T-helper 17 cell (primary cell): ENCODE measurements at places on chromosomes 6 and 20. TPM values are rescaled to one million over a fixed set of nuclear protein-coding genes. Genes with fewer than 3 reads are reported as not detected.
A peak's percentile ranks its signal among the peaks of the same experiment; 100 is the strongest.

DNA sequence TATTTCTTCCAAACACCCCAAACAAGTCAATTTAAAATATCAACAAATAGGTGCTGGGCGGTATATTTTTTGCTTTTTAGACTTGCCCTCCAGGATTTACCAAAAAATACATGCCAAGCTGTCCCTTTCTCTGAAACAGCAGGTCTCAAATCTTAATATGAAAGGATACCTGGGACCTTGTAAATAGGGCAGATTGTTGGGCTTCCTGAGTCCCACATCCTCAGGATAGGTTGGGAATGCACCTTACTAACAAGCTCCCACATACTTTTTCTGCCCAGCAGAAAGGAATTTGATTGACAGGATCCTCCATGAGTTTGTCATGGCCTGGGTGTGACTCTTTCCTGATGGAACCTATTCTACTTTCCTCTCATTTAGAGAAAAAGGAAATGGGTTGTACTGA, 4.9 kb upstream of the SLC24A3 start:
- peaks cover 39% of the 10 kb centered on the region for H3K27me3 ChIP-seq
- no peaks in the 10 kb centered on the region for H3K4me1 ChIP-seq
- no peak overlapping the region for H3K27ac ChIP-seq
- H3K36me3 ChIP-seq, result peaks cover 2% of the 10 kb centered on the region
- DNase-seq, result no peak
- no peak overlapping the region for H3K4me3 ChIP-seq

DNA sequence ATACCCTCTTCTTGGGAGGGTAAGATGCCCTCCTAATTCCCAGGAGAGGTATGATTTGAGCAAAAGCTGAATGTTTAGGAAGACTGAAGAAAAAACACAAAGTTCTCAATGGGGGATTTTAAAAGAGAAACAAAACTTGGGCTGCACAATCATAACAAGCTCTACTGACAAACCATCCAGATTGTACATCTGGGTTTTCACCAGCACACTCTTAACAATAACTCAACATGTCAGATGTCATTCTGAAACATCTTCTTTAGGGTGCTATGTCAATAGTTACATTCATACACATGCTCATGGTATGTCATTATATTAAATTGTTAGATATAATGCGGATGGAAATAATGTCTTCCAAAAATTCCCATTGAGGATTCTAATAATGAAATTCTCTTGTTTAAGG, 95.1 kb downstream of the ASCC3 start:
- peaks cover 10% of the 10 kb centered on the region for H3K36me3 ChIP-seq
- H3K4me1 ChIP-seq, result peaks cover 9% of the 10 kb centered on the region
- H3K27me3 ChIP-seq, result no peaks in the 10 kb centered on the region
- H3K27ac ChIP-seq, result no peak overlapping the region
- DNase-seq, result no peak
- no peak overlapping the region for H3K4me3 ChIP-seq

DNA sequence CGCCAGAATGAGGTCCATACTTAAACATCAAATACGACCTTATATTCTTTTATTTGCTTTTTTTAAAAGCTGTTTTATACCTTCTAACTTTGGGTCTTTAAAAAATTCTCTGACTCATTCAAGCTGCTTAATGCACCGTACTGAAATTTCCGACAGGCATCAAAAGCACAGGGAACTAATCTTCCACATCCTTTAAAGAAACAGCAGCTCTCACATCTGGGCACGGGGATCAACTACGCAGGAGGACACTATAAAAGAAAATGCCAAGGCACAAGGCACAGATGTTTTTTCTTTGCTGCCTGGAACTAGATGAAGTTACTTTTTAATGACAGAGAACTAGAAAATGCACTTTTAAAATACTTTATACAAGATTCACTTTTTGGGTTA, 112.4 kb upstream of the ARG1 start:
- no peak for DNase-seq
- peaks cover 7% of the 10 kb centered on the region for H3K36me3 ChIP-seq
- H3K4me3 ChIP-seq, result no peak overlapping the region

GRCh38 chr20:63898882-63899558, 4.1 kb downstream of the DNAJC5 start:
- no peaks in the 10 kb centered on the region for H3K27me3 ChIP-seq
- H3K4me1 ChIP-seq, result peaks cover 51% of the 10 kb centered on the region
- peak overlapping the region; percentile 39 for H3K4me3 ChIP-seq
- H3K36me3 ChIP-seq, result no peaks in the 10 kb centered on the region
- peak overlapping the region; percentile 95 for H3K27ac ChIP-seq
- DNase-seq, result no peak

DNA sequence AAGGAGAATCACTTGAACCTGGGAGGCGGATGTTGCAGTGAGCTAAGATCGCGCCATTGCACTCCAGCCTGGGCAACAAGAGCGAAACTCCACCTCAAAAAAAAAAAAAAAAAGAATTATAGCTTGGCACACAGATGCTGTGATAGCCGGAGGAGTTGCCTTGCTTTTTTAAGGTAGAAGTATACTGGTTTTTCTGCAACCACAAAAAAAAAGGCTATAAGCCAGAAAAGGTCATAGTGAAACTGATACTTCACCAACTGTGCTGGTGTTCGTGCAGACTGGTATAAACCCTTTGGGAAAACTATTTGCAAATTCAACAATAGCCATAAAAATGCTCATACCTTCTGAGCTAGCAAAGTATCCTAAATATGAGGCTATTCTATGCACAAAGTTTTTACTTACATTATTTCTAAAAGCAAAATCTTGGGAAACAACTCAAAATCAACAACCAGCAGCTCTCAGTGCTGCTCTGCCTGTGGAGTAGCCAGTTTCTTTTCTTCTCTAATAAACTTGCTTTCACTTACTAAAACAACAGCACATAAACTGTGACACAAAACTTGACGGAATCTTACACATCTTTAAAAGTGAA, 44.0 kb downstream of the B4GALT5 start:
- peaks cover 3% of the 10 kb centered on the region for H3K36me3 ChIP-seq
- H3K4me1 ChIP-seq, result peaks cover 39% of the 10 kb centered on the region
- no peak for DNase-seq
- H3K4me3 ChIP-seq, result peak overlapping the region; percentile 81
- H3K27me3 ChIP-seq, result no peaks in the 10 kb centered on the region

Gene IL17A
- total RNA-seq, result 0.68 TPM

Gene PEX7
- total RNA-seq, result 3.2 TPM

Gene RNF8
- total RNA-seq, result 8.5 TPM

Gene SERAC1
- 3.2 TPM for total RNA-seq

Gene SCUBE3
- total RNA-seq, result not detected

Gene SCAND1
- 60.7 TPM for total RNA-seq

Gene PAK5
- not detected for total RNA-seq

Gene TMEM217
- total RNA-seq, result 0.37 TPM
